ENCODE measurements at places on chromosomes 12 and 14.

- DNase-seq: no peak
These were observed 47.9 kb downstream of the ASCL4 start for GRCh38 chr12:107822356-107822755.

DNA sequence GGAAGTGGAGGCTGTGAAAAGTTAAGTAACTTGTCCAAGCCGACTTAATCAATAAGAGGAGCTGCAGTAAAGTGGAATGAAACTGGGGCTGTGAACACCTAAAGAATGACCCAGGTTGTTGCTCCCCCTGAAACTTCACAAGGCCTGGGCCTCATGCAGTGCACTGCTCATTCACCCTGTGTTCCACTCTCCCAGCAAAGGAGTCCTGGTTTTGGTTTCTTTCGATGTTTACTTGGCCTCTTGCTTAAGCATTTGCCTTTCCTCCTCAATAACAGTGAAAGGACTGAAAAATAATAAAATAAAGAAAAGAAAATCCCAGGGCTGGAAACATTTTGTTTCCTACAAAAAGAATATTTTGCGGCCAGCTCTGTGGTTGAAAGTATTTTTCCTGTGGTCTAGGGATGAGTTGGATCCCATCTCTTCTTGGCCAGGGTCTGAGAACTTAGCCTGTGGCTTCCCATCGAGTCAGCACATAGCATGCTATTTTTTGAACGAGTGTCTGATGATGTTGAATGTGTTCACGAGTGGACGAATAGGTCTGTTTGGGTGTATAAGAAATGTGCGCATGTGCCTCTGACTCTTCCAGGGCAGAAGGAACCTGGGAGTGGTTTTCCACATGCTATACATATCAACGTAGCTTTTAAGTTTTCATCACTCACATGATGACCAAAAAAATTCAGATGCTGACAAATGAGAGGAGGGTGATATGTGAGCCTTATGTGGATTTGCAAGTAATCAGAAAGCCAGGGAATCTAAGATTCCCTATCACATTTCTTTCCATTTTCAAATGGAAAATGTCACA lies 349.8 kb downstream of the ZFP36L1 start:
- no peak for DNase-seq

- no peak for DNase-seq
These were observed 11.6 kb upstream of the GXYLT1 start for GRCh38 chr12:42156232-42156631.

DNA sequence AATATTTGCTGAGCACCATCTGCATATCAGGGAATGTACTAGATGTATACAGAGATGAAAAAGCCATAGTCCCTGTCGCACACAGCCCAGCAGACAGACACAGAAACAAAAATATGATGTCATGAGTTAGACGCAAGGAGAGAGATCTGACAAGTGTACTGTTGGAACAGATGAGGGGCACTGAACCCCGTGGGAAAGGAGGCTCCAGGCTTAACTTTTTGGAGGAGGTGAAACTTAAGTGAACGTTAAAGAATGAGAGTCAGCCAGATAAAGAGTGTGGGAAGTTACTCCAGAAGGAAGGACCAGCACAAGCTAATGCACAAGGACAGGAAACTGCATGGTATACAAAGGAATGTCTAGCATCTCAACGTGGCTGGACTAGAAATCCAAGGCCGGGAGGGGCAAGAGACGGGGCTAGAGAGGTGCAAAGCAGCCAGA lies 2.5 kb upstream of the ACTN1 start:
- DNase-seq: no peak

DNA sequence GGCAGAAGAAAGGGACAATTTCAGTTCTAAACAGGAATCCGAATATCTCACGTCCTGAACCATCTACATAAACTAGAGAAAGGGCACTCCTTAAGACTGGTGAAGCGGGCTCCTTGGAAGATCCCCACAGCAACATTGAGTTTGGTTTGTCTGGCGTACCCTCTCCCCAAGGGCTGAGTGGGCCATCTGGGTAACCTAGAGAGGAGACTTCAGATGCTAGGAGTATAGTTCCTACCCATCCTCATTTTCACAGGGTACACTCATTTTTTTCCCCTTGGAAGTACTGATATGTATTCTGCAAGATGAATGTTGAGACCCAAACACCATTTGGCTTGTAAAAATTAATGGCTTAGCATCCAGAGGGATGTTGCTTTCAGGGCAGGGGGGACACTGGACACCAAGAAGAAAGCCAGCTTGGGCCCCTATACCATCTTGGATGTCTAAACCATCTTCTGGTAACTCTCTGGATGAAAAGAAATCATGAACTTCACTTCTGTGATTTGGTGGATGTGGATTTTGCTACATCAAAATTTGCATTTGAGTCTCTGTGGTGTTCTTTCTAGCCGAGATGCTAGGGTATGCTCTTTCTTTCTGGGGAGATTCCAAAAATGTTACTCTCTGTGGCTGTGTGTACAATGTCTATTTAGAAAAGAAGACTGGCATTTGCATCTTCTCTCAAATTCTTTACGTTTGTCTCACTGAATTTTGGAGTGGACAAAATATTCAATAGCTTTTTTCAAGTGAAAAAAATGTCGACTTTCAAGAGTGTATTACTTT lies 97.7 kb downstream of the ETV6 start:
- DNase-seq: no peak

DNA sequence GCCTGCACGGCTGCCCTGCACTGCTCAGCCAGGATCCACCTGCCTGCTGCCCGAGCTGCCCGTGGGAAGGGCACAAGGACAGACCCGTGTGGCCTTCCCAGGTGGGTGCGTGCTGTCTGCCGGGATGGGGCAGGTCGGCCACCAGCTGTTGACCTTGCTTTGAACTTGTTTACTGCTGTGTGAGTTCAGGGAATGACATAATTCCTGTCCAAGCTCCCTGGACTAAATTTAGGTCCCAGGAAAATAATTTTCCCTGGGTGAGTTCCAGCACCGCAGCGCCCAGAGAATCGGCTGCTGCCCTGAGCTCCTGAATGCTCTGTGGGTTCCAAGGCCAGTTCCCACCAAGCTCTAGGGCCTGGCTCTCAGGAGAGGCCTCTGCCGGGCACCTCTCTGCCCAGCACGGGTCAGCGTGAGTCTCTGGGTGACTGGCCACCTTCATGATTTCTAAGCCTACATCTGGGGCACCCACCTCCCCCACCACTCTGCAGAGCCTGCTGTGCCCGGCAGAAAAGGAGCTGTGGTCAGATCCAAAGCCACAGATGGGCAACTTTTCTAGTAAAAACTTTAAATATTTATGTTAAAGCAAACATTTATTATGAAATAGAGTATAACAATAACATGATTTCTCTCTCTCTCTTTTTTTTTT lies 27.2 kb upstream of the MLXIP start:
- no peak for DNase-seq

DNA sequence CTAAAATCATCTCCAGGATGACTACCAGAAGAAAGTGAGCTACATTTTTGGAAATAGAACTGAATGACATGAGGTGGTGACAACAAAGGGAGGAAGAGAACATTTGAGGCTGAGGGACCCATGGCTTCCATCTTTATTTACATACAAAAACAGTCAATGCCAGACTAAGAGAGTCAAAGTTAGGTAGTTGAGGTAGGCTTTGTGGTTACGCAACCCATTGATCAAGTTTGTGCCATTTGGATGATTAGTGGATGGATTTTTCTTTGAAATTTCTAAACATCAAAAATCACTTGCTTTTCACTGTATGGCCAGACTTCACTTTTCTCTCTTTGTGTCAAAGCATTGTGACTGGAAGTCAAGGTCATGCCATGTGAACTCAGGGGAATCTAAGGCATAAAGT lies 22.9 kb downstream of the ASCL1 start:
- no peak for DNase-seq

- DNase-seq: no peak
These were observed 112.6 kb downstream of the KCNK10 start for GRCh38 chr14:88210426-88210825.
